Hindlimb muscle (tissue), 1 donor: ENCODE measurements at places on chromosomes 2 and 18. TPM values are rescaled to one million over a fixed set of nuclear protein-coding genes. Genes with fewer than 3 reads are reported as not detected.

Gene PARD3B
- polyA plus RNA-seq, result 10.3 TPM

GRCh38 chr2:320561-320960 lies 32.7 kb upstream of the ALKAL2 start:
- DNase-seq, result no peak

DNA sequence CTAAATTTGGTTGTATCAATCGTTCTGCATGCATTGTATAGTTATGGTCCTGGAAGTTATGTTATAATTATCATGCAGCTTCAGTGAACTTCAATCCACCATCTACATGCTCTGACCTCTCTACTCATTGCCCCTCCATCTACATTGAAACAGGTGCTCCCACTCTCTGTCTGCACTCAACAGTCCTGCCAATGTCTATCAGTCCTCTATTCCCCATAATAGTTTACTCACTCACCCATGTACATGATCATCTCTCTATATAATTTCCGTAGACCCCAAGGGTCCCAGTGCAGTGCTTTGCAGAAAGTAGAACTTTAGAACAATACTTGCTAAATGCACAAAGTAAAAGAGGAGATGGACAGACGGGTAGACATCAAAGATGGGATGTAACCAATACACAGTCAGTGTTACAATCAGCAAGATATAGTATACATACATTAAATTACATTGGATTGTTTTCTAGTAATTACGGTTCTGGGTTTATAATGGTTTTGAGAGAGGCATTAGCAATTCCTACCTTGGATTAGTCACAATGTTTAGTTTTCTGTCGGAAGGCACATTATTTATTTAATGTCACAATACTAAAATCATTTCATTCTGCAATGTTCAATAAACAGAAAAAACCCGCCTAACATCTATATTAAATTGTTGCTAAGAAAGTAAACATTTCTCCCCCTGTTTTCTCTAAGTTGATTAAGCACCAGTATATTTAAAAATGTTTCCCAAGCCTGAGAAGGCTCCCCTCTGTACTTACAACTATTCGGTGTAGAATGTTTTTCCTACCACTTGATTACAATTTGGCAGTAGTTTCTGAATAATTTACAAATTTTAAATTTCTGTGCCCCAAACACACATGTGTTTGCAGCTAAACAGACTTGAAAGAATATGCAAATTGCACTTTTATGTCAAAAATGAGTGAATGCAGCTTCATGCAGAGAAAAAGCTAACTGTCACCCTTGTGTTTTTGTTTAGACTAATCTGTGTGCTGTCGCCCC lies 94.4 kb upstream of the SIX2 start:
- DNase-seq, result no peak

DNA sequence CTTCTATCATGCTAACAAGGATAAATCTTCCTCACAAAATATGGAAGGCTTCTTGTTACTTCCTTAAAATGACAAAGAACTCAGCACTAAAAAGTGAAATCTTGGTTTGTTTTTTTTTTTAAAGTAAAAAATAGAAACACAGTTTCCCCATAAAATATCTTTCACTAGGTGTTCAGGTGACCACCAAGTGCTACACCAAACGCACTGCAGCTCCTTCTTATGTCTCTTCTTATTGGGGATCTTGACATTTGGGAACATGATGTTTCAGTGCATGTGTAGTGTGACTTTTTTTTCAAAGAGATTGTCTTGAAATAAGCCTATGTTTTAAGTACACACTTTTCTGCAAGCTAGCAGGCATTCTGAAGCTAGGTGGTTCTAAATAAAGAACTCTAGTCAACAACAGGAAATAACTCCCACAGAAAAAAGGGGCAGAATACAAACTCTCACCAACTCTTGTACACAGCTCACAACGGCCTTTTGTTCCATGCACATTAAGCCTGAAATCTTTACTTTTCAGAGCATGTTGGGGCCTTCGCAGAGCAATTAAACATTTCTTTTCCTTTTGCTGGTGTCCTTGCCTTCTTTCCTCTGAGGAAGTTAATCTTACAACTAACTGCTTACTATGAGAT lies 13.2 kb upstream of the SERTAD2 start:
- no peak for DNase-seq

Gene XPO1
- 150 TPM for polyA plus RNA-seq

DNA sequence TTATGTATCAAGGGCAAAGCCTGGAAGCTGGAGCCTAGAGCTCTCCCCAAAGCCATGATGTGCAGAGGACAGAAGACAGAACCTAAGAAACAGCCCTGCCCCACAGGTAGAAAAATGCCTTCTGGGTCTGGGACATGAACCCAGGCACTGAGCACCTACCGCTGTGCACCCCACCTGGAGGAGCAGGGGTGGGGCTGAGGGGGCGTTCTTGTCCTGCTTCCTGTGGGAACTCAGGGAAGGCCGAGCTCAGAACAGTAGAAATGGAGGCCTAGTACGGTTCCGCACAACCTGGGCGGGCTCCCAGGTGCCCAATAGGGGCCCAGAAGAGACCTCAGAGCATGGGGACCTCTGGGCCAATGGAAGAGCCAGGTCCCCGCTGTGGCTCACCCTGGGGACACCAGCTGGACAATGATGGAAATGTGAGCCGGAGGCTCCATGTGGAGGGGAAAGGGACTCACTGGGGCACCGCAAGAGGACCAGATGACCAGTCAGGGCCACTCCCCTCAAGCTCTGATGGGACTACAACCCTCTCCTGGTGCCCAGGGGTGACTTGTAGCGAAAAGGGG lies 3.2 kb downstream of the CRACDL start:
- no peak for DNase-seq

Gene SRD5A2
- polyA plus RNA-seq, result not detected

- no peak for DNase-seq
Measured at GRCh38 chr2:146982393-146982846, 862.4 kb upstream of the ACVR2A start.

DNA sequence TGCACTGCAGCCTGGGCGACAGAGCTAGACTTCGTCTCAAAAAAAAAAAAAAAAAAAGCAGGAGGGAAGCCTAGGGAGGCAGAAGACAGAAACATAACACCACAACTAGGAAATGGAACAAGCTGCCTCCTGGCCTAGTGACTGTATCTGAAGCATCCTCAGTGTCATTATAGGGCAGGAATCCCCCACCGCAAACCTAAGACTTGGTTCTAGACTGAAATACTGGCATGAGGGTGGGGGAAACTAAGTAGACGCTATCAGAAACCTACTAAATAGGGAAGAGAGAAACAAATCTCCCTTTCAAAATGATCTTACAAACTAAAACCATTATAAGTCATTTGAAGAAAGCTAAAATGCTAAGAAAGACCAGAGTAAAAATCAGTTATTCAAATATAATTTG lies 16.4 kb upstream of the SMAD2 start:
- no peak for DNase-seq

Gene TUBB6
- 317 TPM for polyA plus RNA-seq

- no peak for DNase-seq
Measured at GRCh38 chr2:33129263-33130053, 182.7 kb downstream of the LTBP1 start.

- DNase-seq, result no peak
Measured at GRCh38 chr2:29317077-29317517, 201.9 kb downstream of the CLIP4 start.

Gene RBM44
- 0.93 TPM for polyA plus RNA-seq

DNA sequence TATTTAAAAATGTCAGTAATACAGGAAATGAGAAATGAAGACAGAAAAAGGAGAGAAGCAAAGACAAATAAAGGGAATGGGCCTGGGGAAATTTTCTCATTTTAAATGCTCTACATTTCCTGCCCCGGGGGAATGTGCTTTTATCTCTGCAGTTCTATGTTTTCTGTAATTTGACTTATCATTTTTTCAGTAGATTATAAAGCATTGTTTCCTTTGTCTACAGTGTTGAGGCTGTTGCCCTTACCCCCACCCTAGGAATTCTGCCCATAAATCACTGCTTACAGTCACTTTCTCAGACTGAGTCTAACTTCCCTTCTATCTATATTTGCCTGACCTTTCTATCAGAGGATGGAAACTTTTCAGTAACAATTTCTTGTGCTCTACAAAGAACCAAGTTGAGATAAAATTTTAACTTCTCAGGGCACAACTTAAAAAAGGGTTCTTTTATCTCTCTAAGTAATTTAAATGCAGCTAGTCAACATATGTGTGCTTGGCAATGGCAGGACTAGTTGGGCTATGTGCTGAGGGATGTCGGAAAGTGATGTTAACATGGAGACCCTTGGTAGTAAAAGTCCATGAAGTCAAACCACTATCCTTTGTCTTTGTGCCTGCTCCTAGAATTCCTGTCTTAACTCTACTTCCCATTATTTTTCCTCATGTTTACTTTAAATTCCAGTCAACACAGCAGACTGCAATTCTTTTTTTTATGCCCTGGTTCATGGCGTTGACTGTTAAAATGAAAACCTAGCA lies 146.5 kb upstream of the MMADHC start:
- DNase-seq, result no peak

DNA sequence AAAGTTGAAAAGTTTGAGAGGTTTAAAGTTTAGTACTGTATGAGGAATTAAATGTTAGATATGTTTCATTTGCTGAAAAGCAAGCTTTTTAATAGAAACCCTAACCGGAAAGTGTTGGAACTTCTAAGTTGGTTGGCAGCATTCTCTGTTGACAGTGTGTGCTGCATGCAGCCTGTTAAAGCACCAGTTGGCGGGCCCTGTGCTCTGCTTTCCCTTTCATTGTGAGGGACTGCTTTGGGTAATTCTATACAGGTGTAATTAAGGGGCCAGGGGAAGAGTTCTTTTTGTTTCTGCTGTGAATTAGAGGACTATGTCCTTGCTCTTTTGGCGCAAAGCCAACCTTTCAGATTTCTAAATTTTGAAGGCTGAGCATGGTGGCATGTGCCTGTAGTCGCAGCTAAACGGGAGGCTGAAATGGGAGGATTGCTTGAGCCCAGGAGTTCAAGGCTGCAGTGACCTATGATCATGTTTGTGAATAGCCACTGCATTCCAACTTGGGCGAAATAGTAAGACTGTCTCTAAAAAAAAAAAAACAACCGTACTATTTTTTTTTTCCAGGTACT lies 20.1 kb downstream of the PLEKHB2 start:
- no peak for DNase-seq

DNA sequence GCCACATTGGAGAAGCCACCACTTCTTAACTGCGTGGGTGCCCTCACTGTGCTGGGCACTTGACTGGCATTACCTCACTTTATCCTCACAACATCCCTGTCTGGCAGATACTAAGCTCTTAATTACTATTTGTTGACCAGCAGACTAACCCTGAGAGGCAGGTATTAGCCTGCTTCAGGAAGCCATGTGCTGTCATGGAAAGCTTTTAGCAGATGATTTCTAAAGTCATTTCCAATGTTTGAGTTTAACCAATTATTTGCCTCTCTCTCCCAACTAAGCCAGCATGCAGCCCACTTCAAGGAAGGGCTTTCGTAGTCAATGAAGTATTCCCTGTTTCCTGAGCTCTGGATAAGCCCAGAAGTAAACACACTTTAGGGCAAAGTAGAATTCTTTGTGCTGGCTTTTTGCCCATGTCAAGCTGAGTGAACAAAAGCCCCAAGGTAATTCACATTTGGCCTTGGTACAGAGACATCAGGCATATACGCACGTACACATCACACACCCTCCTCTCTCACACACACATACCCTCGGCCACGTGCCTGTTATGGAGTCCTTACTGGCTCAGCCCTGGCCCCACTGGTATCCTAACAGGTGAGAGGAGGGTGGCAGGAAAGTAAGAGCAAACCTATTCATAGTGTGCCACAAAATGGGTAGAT lies 108.6 kb downstream of the C1D start:
- DNase-seq, result no peak

GRCh38 chr2:46350029-46350689 lies 53.0 kb downstream of the EPAS1 start:
- DNase-seq, result no peak

Gene KATNAL2
- 12.8 TPM for polyA plus RNA-seq

Gene ZBTB7C
- polyA plus RNA-seq, result 5.8 TPM

DNA sequence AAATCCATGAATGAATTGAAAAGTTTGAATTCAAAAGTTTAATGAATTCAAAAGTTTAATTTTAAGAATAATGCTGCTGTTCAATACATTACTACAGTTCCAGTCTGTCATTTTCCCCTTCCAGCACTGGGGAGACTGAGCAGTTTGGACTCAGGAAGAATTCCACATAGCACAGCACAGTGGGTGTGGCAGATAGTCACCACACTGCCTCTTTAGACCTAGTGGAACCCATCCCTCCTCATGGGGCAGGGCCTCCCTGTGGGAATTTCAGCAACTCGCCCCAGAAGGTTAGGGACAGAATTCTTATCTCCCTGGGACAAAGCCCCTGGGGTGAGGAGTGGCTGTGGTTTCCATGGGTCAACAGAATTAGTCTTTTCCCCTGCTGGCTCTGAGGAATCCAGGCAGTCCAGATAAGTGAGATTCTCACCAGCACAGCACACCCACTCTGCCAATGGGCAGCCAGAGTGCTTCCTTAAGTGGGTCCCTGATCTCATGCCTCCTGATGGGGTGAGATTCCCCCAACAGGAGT lies 442.0 kb upstream of the SYT4 start:
- DNase-seq, result no peak

DNA sequence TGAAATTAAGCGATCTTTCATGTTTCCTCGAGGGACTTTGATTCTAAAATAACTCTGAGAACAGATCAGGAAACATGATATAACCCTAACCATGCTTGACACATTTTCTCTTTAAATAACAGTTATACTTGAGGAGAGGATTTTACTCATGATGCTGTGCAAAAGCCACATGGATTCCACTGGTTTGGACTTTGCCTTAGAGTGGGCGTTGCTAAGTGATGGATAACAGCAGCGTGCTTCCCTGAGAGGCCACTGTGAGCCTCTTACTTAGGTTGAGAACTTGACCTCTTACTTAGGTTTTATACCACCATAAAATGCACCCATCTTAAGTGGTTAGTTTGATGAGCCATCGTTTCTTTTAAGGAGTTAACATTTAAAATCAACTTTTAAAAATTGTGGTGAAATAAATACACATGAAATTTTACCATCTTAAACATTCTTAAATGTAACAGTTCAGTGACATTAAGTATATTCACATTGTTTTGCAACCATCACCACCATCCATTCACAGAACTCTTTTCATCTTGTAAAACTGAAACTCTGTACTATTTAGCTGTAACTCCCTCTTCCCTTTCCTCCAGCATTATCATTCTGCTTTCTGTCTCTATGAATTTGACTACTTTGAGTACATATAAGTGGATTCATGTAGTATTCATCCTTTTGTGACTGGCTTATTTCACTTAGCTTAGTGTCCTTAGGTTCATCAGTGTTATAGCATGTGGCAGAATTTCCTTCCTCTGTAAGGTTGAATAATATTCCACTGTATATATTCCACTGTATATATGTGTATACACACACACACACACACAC lies 22.6 kb downstream of the ANXA4 start:
- no peak for DNase-seq

Gene NYAP2
- polyA plus RNA-seq, result 0.59 TPM

DNA sequence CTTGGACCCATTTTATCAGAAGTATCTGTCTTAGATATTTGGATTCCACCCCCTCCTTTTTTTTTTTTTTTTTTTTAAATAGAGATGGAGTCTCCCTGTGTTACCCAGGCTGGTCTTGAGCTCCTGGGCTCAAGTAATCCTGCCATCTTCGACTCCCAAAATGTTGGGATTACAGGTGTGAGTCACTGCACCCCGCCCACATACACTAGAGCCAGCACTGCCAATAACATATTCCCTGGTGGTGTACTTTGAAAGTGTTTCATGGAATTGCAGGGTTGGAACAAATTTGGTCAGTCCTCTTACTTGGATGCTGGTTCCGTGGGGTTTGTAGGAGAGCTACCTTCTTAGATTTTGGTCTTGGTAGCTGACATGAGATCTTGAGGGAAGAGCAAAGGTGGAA lies 15.0 kb downstream of the PDCL3 start:
- DNase-seq, result no peak

Gene G6PC2
- not detected for polyA plus RNA-seq
